Panc1 (cell line): ENCODE measurements at places on chromosomes 4 and X. TPM values are rescaled to one million over a fixed set of nuclear protein-coding genes. Genes with fewer than 3 reads are reported as not detected.
A peak's percentile ranks its signal among the peaks of the same experiment; 100 is the strongest.

GRCh38 chrX:15399962-15400391 is 15.8 kb upstream of the VEGFD start:
- no peak for DNase-seq

DNA sequence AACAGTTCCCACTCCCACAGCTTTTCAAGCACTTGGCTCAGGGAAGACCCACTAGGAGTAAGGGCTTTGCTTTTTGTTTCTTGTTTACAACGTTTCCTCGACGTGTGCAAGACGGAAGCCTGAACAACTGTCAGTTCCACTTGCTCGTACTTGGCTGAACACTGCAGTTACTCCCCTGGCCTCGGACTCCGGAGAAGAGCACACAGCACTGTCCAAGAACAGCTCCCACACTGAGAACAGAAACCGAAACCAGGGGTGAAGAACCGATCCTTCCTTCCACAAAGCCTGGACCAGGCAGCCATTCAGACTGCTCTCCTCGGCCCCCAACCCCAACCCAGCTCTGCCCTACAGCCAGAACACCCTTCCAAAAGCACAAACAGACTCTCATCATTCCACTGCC is 25.5 kb downstream of the IRF2 start:
- no peak for DNase-seq

- DNase-seq = no peak
These were observed 39.7 kb upstream of the SPRY1 start for GRCh38 chr4:123356921-123357320.

DNA sequence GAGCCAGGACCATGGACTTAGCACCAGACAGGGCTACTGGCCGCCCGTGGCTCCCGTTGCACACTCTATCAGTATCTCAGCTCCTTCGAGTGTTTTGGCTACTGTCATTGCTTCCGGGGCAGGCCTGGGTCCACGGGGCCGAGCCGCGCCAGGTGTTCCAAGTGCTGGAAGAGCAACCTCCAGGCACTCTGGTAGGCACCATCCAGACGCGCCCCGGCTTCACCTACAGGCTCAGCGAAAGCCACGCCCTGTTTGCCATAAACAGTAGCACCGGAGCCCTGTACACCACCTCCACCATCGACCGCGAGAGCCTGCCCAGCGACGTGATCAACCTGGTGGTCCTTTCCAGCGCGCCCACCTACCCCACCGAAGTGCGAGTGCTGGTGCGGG is 1.6 kb downstream of the FAT4 start:
- DNase-seq = no peak

DNA sequence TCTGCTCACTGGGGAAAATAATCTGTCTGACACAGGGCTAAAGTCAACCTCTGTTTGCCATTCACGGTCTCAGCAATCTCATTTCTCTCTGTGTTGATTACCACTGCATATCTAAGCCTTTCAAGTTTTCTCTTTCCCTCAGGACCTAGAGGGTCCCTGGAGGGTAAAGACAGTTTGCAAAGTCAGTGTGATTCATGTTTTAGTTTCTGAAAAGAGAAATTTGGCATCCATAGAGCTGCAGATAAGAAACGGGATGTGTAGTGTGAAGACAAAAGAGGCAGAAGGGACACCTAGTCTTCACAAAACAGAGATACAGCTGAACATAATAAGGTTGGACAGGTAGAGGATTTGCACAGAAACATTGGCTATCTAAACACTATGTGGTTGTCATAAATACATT is 34.5 kb upstream of the KDR start:
- DNase-seq = no peak

- DNase-seq = no peak
These were observed 112.6 kb upstream of the FAM9A start for GRCh38 chrX:8913655-8914409.

DNA sequence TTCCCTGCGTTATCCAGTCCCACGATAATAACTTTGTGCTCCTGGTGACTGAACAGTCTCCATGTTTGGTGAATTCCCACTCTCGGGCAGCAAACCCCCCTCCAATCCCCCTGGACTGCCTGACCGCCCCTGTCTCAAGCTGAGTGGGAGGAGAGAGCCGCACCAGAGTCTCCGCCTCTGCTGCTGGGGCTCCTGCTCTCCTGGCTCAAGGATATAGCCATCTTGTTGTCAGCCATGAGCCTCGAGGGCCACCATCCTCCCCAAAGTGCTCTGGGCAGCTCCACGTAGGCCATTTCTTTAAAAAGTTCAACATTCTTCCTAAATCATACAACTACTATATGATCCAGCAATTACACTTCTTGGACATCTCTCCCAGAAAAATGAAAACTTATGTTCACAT is 49.3 kb upstream of the PGRMC1 start:
- DNase-seq = no peak

GRCh38 chr4:57303012-57303751 is 193.0 kb upstream of the IGFBP7 start:
- DNase-seq = no peak

DNA sequence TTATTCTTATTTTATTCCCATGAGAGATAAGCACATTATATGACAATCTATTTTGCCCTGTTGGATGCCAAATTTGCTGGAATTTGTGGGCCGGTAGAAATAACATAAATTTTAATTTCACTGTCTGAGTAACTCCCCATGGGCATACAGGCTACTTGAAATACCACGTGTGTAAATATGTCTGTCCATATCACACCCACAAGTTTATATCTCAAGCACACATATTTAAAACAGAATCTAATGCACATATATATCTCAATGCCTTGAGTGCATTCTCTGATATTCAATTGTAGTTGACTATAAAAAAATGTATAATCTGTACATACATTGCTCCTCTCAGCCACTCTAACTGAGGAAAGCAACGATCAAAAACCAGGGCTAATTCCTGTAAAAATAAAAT is 51.2 kb downstream of the PPARGC1A start:
- DNase-seq = no peak

- peak; percentile 28 for DNase-seq
These were observed 80.3 kb upstream of the LSM6 start for GRCh38 chr4:146095091-146095690.

DNA sequence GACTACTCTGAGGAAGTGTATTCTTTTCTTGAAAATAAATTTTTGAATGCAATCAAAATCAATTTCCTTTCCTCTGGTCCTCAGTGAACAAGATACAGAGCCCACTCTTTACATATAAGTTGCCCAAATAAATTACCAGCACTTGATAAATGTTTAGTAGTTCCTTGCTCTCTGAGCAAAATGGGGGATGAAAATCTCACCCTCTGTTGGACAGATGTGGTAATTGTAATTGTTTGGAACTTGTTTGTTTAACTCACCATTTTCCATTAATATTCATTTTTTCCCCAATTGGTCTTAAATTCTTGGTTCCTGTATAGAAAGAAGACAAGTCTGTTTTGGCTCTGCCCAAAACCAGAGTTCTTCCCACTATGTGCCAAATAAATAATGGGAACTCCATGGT is 146.3 kb downstream of the LDB2 start:
- DNase-seq = no peak

DNA sequence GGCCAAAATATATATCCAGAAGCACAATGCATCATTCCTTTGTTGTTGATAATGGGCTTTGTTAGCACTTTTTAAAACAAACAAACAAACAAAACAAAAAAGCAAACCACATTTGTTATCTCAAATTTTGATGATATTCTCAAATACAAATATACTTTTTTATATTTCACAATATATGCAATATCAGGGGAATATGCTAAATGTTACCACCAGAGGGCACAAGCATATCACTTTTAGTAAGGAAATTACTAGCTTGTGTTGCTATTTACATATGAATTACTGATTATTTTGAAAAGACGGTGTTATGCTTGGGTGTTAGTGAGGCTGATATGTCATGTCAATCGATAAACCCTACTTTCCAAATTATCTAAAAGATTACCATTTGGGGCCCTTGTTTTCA is 29.1 kb downstream of the RIPPLY1 start:
- no peak for DNase-seq

- DNase-seq = peak; percentile 78
These were observed 5.6 kb downstream of the FLNA start for GRCh38 chrX:154368630-154369448.

DNA sequence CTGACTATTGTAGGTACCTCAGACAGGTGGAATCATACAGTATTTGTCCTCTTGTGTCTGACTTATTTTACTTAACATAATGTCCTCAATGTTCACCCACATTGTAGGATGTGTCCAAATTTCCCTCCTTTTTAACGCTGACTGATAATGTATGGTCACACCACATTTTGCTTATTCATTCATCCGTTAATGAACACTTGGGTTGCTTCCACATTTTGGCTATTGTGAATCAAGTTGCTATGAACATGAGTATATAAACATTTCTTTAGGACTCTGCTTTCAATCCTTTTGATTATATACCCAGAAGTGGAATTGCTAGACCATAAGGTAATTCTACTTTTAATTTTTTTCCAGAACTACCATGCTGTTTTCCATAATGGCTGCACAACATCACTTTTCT is 87.0 kb upstream of the NDP start:
- DNase-seq = no peak

- DNase-seq = no peak
These were observed 41.3 kb downstream of the KLHL5 start for GRCh38 chr4:39103291-39103690.

DNA sequence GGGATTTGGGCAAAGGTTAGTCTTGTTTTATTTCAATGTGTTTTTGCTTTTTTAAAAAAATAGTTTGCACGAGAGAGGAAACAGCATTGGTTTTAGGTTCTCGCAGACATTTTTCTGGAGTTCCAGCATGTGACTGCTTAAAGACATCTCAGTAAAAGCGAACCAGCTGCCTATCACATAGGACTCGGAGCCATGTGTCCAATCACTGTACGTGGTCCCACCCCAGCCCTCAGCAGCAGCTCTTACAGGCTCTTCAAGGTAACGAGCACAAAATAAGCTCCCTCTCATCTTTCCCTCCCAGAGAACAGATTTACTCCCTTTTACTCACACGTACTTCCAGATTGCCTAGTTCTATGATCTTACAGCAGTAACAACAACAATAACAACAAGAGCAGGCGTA is 68.7 kb downstream of the MCF2 start:
- no peak for DNase-seq

DNA sequence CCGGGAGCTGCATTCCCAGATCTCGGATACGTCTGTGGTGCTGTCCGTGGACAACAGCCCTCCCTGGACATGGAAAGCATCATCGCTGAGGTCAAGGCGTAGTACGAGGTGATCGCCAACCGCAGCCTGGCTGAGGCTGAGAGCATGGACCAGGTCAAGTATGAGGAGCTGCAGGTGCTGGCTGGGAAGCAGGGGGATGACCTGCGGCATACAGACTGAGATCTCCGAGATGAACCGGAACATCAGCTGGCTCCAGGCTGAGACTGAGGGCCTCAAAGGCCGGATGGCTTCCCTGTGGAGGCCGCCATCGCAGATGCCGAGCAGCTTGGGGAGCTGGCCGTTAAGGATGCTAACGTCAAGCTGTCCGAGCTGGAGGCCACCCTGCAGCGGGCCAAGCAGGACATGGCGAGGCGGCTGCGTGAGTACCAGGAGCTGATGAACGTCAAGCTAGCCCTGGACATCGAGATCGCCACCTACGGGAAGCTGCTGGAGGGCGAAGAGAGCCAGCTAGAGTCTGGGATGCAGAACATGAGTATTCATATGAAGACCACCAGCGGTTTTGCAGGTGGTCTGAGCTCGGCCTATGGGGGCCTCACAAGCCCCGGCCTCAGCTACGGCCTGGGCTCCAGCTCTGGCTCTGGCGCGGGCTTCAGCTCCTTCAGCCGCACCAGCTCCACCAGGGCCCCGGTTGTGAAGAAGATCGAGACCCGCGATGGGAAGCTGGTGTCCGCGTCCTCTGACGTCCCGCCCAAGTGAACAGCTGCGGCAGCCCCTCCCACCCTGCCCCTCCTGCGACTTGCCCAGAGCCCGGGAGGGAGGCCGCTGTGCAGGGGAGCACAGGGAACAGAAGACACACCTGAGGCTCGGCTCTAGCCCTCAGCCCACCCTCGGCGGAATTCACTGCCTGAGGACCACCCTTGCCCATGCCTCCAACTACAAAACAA is 29.4 kb upstream of the GABRA3 start:
- DNase-seq = no peak

GRCh38 chr4:158538911-158539310 is 17.2 kb downstream of the RXFP1 start:
- no peak for DNase-seq

DNA sequence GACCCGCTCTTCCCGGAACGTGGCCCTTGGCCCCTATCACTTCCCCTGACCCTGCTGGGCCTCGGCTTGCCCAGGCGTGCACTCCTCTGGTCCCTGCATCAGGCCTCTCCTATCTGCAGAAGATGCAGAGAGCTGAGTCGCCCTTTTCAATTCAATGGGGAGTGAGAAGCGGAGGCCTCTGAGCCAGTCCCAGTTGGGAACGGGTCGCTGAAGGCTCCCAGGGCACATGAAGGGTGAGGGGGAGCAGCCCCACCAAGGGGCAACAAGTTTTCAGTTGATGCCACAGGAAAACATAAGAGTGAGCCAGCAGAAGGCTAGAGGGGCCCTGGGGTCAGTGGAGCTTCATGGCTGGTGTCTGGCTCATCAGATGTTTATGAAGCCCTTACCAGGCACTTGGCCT is 17.1 kb downstream of the PSAPL1 start:
- no peak for DNase-seq

DNA sequence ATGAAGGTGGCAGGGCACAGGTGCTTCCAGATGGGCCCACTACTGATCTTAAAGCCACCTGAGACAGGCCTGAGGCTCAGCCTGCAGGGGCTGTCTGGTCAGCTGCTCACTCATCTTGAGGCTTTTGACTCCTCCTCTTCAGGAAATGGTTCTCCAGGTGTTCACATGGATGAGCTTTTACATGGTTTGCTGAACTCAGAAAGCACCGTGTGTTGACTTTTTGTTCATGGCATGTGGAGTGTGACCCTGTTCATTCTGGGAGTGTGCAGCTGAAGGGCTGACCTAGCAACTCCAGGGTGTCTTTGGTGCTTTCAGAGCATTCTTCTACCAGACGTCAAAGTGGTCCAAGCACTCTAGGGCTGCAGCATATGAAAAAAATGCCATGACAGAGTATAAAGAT is 111.1 kb downstream of the CCNG2 start:
- DNase-seq = no peak

GRCh38 chrX:45351478-45351877 is 150.8 kb upstream of the DIPK2B start:
- DNase-seq = no peak

- no peak for DNase-seq
These were observed 136.0 kb downstream of the GABRB1 start for GRCh38 chr4:47167081-47168035.

- no peak for DNase-seq
These were observed 67.3 kb upstream of the VBP1 start for GRCh38 chrX:155148724-155149537.

The TMEM31 gene
- not detected for total RNA-seq

The FREM3 gene
- total RNA-seq = not detected

The PDK3 gene
- total RNA-seq = 5.5 TPM

The ZCCHC18 gene
- total RNA-seq = 0.62 TPM

The LEF1 gene
- 0.54 TPM for total RNA-seq

The UGT2A1 gene
- not detected for total RNA-seq

The RPA4 gene
- 0.23 TPM for total RNA-seq

The FRG2 gene
- not detected for total RNA-seq
